HFFc6 (cell line): ENCODE measurements at places on chromosomes 4 and X. TPM values are rescaled to one million over a fixed set of nuclear protein-coding genes. Genes with fewer than 3 reads are reported as not detected.

The NCAPG gene
- 15.0 to 32.7 TPM (median 32.3 TPM) in 3 replicates for total RNA-seq

The CABS1 gene
- not detected in 3 replicates for total RNA-seq

The HTN1 gene
- total RNA-seq = not detected in 2 replicates

DNA sequence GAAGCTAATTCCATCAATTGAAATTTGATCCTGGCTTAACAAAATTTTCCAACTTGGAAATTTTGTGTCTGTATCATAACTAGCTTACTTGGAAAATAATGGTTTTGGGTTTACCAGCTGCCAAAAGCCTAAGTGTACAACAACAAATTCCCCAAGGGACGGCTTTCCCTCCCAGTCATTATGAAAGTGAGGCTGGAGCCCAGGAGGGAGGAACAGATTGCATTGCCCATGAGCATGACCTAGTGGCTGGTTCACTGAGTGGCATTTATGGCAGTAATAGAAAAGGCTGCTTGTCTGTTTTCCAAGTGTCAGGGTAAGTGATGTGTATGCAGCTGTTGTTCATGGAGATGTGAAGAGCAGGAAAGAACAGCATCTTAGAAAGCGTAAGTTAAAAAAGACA, 70.8 kb upstream of the HHIP start:
- no peak overlapping the region for H3K4me3 ChIP-seq
- peaks cover 30% of the 10 kb centered on the region for H3K4me1 ChIP-seq
- no peaks in the 10 kb centered on the region; the same call in 1 of the 2 replicates for H3K27me3 ChIP-seq
- DNase-seq = no peak

DNA sequence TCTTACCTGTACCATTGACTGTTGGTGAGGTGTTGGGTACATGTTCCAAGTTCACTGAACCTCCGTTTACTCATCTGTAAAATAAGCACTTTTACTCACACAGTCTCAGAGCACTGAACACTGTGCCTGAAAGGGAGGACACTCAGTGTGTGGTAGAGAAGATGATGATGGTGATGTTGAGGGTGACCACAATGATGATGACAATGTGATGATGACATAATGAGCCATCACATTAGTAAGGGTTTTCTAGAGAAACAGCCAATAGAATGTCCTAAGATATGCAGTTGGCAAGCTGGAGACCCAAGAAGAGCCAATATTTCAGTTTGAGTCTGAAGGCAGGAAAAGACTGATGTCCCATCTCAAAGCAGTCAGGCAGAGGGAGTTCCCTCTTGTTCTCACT, 315.4 kb upstream of the IGFBP7 start:
- H3K27me3 ChIP-seq = peaks cover 2% of the 10 kb centered on the region
- no peak overlapping the region for H3K27ac ChIP-seq
- DNase-seq = no peak
- no peaks in the 10 kb centered on the region for H3K36me3 ChIP-seq

GRCh38 chr4:181830404-181831035, 412.7 kb upstream of the TENM3 start:
- H3K4me1 ChIP-seq = peaks cover 3% of the 10 kb centered on the region
- H3K4me3 ChIP-seq = no peak overlapping the region
- H3K36me3 ChIP-seq = no peaks in the 10 kb centered on the region
- no peak for DNase-seq
- H3K27me3 ChIP-seq = peaks cover 25% of the 10 kb centered on the region; the same call in 1 of the 2 replicates

DNA sequence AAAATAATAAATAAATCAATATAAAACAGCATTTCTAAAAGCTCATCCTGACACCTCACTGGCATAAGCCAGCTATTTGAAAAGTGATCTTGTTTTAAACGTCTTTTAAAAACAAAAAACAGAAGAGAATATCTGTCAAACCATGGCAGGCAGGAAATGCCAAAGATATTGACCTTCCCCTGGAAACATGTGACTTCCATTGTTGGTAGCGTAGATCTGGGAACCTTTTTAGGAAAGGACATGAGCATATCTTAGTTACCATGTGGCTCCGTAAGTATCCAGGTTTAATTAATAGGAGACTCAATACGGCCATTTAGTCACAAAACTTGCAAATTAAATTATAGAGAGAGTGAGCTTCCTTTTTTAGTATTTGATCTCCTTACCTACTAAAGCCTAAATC, 83.0 kb upstream of the KLHL4 start:
- H3K4me3 ChIP-seq = no peak overlapping the region
- H3K36me3 ChIP-seq = no peaks in the 10 kb centered on the region

GRCh38 chrX:9867226-9867625, 81.0 kb downstream of the SHROOM2 start:
- peaks cover 21% of the 10 kb centered on the region; the same call in 1 of the 2 replicates for H3K4me1 ChIP-seq
- no peak for DNase-seq
- no peak overlapping the region for H3K4me3 ChIP-seq
- no peaks in the 10 kb centered on the region for H3K36me3 ChIP-seq
- H3K27me3 ChIP-seq = peaks cover 11% of the 10 kb centered on the region
- H3K27ac ChIP-seq = no peak overlapping the region

DNA sequence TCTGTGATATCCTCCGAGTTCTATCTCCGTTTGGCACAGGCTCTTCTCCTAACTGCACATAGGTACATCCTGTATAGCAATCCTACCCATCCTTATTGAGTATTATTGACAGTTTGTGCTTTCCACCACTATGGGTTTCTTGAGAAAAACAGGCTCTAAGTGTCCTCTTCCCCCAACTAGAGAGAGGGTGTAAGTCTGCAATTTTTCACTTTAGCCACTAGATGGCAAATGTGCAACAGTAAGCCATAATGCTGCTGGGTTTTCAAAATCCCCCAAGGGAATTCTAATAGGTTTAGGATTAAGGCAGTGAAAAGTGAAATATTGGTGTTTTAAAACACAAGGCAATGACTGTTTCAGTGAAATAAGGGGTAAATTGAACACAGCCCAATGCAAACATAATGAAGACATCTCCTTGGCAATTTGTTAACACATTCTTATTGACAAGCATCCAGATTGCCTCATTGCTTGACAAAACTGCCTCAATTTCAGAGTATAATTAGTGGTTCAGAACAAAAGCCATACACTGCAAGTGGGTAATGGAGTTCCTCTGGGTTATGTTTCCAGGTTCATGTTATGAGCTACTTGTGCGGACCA, 239.0 kb upstream of the HTR2C start:
- no peak overlapping the region for H3K27ac ChIP-seq
- no peak overlapping the region for H3K4me3 ChIP-seq
- no peaks in the 10 kb centered on the region for H3K4me1 ChIP-seq
- peak; percentile 15 for DNase-seq
- no peaks in the 10 kb centered on the region for H3K36me3 ChIP-seq

DNA sequence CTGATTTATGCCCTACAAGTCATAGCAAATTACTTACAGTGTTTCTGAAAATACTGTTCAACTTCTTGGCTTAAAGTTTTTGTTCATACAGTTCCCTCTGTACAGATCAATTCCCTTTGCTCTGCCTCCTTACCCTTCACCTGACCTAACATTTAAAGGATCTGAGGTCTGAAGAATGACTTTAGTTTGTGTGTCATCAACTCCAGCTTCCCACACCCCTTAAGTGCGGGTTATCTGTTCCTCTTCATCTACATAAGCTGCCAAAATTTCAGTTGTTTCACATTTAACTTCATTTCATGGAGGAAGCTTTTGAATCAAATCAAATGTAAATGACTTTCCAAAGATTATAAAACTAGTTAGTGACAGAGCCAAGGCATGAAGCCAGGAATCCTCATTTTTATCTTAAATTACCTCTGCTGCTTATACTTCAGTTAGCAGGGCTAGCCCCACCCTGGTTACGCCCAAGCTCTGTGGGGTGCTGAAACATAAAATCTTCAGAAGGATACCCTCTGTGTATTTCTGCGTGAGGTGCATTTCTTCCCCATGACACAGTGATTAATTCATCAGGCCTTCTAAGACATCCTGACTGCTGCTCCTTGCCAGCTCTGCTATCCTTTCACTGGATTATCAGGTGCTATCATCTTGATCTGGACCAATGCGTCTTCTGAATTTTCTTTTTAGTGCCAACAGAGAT, 16.5 kb downstream of the CXCL1 start:
- peak overlapping the region; percentile 48 for H3K27ac ChIP-seq
- peak; percentile 21 for DNase-seq
- H3K27me3 ChIP-seq = no peaks in the 10 kb centered on the region
- no peaks in the 10 kb centered on the region for H3K36me3 ChIP-seq
- H3K4me3 ChIP-seq = peak overlapping the region; percentile 35
- peaks cover 57% of the 10 kb centered on the region for H3K4me1 ChIP-seq

DNA sequence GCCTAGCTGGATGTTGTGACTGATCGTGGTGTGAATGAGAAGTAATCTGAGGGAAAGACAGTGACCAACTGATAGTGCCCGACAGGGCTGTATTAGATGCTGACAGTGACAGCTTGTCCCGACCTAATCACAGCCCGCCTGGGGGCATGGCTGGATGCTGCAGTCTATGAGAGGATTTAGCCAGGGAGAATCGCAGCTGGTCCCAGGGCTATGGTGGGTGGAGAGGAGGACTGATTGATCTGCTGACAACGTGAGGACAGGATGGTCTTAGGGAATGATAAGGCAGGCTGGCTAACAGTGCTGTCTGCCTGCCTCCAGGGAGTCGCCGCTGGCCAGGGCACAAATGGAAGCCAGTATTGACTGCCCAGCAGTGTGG, 621 bp upstream of the SUV39H1 start:
- H3K36me3 ChIP-seq = peaks cover 5% of the 10 kb centered on the region; the same call in 1 of the 2 replicates
- no peaks in the 10 kb centered on the region; the same call in 1 of the 2 replicates for H3K27me3 ChIP-seq
- H3K4me1 ChIP-seq = peaks cover 26% of the 10 kb centered on the region
- peak overlapping the region; percentile 91 for H3K27ac ChIP-seq
- DNase-seq = no peak
- peak overlapping the region; percentile 93 for H3K4me3 ChIP-seq
